ENCODE measurements at places on chromosomes 11 and 22.

- no peak for DNase-seq
Measured at GRCh38 chr11:122755409-122755808, 82.9 kb upstream of the CRTAM start.

- DNase-seq = no peak
Measured at GRCh38 chr11:3047637-3048036, 9.6 kb downstream of the CARS1 start.

DNA sequence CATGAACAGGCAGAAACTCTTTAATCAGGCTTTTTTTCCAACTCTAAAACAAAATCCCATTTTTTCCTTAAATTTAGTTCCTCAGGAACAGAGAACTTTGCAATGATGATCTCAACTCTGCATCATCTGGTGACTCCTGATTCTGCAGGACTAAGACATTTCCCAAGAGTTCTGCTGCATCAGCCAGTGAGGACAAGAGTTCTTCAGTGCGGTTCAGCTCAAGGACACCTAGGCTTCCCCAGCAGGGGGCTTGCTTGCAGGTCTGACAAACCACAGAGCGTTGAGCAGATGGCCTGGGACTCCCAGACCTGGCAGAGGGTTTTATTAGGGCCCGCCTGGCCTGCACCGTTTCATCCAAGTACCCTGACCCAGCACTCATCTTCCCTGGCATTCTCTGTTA, 6.4 kb downstream of the CDCA5 start:
- DNase-seq = no peak

- no peak for DNase-seq
Measured at GRCh38 chr11:29679996-29680395, 336.8 kb downstream of the KCNA4 start.

DNA sequence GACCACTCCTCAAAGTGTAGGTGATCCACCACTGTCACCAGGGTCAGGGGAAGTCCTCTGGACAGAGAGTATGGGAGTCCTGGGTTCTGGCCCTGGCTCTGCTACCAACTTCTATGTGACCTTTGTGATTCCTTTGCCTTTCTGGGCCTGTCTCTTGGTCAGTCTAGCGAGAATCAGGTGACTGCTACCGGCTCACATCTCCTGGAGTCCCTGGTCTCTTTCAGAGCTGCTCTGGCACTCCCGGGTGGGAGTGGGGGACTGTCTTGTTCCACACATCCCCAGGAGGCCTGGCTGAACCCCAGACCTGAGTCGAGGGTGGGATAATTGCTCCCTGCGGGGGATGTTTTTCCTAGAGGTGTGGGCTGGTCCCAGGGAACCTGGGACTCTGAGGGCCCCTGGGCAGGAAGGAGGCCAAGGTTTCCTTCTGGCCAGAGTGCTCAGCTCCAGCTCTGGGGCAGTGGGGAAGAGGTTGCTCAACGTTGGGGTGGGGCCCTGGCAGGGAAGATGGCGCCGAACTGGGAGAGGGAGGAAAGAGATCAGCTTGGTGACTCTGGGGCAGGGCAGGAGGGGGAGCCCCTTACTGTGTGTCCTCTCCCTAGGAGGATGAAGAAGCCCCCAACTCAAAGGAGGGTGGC, 2.1 kb downstream of the SOX10 start:
- DNase-seq = no peak

GRCh38 chr11:123905826-123906225, 3.9 kb downstream of the OR8D4 start:
- DNase-seq = no peak

GRCh38 chr11:75047191-75047590, 49.5 kb downstream of the OR2AT4 start:
- DNase-seq = no peak

DNA sequence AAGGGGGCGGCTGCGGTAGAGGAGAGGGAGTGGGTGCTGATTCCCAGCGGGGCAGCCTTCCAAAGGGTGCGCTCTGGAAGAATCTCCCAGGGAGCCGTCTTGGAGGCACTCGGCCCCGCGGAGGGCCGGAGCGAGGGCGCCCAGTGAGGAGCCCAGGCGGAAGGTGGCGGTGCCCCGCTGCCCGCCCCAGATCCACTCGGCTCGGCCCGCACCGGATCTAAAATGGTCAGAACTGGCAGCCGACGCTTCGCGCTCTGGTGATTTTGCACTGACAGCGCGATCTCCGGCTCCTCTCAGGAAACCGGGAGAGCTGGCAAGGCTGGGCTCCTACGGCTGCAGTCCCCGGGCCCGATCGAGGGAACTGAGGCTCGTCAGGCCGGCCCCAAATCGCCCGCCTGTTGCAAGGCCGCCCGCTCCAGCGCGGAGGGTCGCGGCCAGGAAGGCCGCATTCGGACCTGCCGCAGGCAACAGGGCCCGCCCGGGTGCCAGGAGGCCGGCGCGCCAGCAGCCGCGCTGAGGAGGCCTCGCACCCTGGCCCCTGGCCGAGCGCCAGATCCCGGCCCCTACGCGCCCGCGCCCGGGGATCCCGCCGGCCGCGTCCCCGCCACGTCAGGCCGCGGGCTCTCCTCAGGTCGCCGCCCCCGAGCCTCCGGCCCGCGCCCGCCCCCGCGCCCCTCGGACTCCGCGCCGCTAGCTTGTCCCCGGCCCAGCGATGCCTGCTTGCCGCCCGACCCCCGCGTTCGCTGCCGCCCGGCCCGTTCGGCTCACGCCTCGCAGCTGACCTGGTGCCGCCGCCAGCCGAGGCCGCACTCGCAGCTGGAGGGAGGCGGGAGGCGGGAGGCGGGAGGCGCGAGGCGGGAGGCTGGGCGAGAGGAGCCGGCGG, at the start of gene KLHL22:
Gene KLHL22, minus strand, starts transcription at position 818 of the 883 bp plus-strand sequence. CDS start 6,584 bp downstream, outside the sequence.
- DNase-seq = peak; percentile 40

GRCh38 chr11:121106812-121107211, 5.8 kb downstream of the TECTA start:
- no peak for DNase-seq

DNA sequence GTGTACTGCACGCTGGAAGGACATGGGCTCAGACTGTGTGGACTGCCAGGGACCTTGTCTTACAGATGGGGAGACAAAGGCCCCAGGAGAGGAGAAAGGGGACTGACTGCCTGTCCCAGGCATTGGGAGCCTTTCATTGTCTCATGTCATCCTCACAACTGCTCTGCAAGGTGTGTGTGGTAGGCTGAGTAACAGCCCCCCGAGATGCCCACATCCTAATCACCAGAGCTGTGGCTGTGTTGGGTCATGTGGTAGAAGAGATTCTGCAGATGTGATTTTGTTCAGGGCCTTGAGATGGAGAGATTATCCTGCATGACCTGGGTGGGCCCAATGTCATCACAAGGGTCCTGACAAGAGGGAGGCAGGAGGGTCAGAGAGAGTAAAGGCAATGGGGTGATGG, 39.1 kb downstream of the ARRB1 start:
- no peak for DNase-seq

DNA sequence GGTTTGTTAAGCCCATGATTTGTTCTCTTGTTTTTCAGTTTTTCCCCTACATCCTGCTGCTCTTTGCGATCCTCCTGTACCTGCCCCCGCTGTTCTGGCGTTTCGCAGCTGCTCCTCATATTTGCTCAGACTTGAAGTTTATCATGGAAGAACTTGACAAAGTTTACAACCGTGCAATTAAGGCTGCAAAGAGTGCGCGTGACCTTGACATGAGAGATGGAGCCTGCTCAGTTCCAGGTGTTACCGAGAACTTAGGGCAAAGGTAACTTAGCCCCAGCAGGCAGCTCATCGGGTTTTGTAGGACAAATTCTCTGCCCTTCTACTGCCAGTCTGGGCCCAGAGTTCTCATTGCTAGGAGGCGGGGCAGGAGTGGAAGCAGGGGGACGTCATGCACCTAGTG, 49.7 kb downstream of the PANX1 start:
- no peak for DNase-seq

DNA sequence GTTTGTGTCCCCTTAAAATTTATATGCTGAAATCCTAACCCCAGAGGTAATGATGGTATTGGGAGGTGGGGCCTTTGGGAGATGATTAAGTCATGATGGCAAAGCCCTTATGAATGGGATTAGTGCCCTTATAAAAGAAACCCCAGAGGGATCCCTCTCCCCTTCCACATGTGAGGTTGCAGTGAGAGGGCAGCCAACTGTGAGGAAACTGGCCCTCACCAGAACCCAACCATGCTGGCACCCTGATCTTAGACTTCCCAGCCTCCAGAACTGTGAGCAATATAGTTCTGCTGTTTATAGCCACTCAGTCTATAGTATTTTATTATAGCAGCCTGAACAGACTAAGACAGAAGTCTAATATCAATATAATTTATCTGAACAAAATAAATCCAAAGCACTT, 27.1 kb upstream of the RRAS2 start:
- DNase-seq = no peak

DNA sequence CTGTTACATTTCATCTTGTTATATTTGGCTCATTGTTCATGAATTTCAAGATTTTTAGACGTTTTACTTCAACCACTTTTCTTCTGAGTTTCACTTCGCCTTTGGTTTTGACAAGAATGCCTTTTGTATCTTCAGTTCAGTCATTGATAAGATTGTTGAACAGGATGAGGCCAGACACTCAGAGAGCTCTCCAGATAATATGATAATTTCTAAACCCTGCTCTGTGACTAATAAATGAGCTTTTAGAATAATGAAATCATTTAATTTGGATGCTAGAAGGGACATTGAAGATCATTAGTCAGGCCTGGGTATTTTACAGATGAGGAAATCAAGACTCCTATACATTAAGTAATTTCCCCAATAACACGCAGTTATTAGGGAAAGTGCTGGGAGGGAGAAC, 37.2 kb upstream of the GRAMD1B start:
- DNase-seq = no peak

DNA sequence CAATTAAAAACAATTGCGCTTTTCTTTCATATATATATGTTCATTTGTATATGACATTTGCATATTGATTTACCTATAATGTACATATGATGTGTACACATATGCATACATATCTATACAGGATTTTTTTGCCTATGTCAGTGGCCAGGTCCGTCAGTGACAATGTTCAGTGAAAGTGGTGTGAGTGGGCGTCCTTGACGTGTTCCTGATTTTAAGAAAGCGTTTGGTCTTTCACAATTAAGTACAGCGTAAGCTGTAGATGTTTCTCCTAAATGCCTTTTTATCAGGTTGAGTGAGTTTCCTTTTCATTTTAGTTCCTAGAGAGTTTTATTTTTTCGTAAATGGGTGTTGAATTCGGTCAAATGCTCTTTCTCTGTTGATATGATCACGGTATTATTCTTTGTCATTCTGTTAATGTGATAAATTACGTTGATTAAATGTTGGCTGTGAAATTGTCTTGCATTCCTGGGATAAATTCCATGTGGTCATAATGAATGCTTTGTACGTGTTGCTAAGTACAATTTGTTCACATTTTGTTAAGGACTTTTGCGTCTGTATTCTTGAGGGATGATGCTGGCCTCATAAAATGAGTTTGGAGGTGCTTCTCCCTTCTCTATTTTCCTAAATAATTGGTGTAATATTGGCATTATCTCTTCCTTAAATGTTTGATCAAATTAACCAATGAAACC, 10.6 kb upstream of the GNB1L start:
- no peak for DNase-seq

- DNase-seq = no peak
Measured at GRCh38 chr11:19632499-19632834, 80.2 kb upstream of the NAV2 start.

DNA sequence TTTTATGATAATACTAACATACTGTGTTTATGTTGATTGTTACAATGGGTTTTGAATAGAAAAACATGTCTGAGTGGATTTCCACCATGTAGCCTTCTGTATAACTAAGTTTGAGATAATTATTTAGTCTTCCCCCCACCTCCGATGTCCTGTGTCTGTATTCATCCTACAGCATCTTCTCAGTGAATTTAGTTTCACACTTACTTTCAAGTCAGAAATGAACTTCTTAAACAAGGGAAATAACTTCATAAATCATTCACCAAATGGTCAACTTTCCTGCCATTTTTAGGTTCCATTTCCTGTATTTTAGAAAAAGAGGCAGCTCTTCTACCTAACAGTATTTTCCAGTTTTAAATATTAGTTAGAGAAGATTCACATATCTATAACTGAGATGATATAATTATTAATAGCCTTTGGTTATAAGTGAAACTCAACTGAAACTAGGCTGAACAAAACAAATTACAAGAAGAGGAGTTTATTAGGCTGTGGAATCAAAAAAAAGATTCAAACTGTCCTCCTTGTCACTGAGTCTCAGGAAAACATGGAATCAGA, 3.5 kb downstream of the OR51B5 start:
- no peak for DNase-seq

DNA sequence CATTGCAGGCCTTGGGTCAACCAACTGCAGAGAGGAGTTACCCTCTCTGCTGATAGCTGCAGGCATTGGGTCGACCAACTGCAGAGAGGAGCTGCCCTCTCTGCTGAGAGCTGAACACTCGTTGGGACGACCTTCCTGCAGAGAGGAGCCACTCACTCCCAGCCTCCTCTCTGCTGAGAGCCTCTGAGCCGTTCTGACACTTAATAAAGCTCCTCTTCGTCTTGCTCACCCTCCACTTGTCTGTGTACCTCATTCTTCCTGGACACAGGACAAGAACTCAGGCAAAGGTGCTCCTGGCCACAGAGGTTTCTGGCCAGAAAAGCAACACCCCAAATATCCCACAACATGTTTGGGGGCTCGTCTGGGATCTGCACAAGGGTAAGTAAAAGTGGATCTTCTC, 7.5 kb upstream of the PKP3 start:
- DNase-seq = no peak

GRCh38 chr11:26330262-26330661, 1.7 kb upstream of the ANO3 start:
- no peak for DNase-seq

DNA sequence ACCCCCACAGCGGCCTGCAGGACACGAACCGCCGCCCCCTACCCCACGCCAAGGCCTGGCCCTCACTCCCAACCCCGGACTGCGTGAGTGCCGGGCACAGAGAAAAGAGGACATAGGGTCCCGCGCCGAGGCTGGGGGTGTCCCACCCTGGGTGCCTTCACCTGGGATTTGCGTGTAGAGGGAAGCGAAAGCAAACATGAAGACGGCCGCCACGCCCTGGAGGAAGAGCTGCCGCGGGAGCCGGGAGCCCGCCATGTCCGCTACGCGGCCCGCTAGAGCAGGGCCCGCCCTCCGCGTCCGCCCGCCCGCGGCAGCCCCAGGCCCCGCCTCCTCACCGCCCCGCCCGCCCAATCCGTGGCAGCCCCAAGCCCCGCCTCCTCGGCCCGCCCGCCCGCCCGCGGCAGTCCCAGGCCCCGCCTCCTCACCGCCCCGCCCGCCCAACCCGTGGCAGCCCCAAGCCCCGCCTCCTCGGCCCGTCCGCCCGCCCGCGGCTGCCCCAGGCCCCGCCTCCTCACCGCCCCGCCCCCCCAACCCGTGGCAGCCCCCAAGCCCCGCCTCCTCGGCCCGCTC, at the start of gene LMF2:
Gene LMF2, minus strand, starts transcription at position 282 of the 570 bp plus-strand sequence. Its CDS starts 27 bp downstream, at position 255.
- DNase-seq = no peak

- DNase-seq = no peak
Measured at GRCh38 chr11:119905162-119905561, 176.2 kb upstream of the NECTIN1 start.

DNA sequence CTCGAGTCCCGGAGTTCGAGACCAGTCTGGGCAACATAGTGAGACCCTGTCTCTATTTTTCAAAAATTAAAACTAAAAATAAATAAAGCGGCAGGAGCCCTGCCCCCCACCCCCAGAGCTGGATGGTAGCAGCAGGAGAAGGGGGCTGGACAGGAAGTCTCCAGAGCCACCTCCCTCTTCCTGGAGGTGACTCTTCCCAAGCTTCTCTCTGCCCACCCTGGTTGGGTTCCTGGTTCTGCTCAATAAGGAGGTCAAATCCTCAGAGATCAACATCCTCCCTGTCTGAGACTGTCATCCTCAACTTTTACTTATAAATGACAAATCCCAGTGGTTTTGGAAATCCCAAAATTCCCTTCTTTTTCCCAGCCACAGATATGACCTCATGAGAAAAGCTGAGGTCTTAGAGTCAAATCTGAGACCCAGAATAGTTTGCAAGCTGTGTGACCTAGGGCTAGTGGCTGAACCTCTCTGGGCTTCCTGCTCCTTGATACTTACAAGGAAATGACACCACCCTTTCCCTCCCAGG, 987 bp downstream of the C1QTNF6 start:
- DNase-seq = peak; percentile 22

Data from lung (tissue), 17 donors.